ENCODE measurements at places on chromosomes 12 and 14.

DNA sequence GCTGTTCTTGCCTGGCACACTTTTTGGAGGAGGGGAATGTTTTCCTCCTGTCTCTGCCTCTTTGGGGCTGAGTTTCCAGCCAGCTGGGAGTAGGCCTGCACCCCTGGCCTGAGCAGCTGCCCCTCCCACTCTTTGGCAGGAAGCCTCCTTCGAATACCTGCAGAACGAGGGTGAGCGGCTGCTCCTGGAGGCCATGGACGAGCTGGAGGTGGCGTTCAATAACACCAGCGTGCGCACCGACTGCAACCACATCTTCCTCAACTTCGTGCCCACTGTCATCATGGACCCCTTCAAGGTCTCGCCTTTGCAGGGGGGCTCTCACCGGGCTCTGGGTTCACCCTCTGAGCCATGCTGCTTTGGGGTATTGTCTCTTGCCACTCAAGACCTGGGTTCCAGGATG lies 69.4 kb downstream of the FOXN4 start:
- no peak for DNase-seq

DNA sequence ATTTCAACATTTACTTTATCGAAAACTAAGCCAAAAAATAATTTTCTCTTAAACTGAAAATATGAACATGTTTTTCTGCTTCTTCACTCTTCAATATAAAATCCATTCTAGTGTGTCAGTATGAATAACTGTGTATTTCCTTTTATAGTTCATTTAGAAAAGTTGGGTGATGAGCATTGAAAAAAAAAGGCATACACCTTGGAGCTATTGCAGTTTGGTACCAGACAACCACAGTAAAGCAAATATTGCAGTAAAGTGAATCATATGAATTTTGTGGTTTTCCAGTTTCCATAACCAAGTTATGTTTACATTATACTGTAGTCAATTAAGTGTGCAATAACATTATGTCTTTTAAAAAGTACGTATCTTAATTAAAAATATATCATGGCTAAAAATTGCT lies 195.0 kb upstream of the FOXG1 start:
- DNase-seq: no peak

DNA sequence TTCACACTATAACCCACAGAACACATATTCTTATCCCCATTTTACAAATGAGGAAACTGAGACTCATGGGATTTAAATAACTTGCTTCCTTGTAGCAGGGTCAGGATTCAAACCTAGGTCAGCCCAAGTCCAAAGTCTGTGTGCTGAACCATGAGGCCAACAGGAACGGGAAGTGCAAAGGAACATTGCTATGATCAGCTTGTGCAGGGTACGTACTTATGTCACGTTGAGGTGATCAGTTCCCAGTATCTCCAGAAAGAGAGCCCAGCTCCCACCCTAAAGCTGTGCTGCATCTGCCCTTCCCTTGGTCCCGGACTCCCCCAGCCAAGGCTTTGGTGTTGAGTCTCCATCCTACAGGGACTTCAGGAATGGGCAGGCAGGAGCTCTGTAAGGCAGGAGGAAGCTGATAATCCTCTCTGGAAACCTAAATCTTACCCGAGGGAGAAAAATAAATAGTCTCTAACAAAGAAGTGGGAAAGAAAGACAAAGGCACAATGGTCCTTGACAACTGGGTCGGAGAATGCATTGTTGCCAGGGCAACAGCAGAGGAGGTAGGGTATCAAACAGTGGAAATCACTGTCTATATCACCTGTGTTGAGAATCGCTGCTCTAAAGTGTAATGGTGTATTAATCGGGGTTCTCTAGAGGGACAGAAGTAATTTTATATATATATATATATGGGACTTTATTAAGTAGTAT lies 82.5 kb upstream of the FICD start:
- no peak for DNase-seq

DNA sequence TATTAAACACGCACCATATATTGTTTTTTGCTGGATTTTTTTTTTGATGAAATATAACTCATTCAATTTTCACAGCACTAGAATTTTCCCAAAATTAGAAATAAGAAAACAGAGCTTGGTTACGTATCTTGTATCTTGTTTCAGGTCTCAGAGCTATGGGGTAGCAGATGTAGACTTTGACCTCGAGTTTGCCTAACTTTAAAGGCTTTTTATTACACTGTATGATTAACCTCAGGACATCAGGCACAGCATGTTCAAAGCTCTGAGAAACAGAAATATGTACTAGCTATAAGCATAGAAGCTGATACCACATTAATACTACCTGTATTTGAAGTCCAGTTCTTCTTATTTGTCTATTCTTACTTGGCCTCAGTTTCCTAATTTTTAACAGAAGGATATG lies 171.9 kb upstream of the KITLG start:
- DNase-seq: no peak

DNA sequence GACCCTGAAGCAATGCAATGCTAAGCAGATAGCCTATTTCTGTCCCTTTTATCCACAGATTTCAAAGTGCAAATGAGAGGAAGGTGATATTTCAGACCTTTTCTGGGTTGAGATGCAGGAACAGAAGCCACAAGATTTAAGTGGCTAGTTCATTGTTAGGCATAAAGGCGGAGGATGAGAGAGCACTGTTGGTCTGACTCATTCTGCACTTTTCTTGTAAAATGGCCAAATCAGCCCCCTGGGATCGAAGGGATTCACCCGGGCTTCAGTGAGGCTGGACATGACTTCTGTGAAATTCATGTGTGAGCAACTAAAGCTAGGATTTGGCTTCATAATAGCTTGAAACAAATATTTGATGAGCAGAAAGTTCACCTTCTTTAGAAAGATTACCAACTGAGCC lies 101.9 kb upstream of the OVCH1 start:
- no peak for DNase-seq

DNA sequence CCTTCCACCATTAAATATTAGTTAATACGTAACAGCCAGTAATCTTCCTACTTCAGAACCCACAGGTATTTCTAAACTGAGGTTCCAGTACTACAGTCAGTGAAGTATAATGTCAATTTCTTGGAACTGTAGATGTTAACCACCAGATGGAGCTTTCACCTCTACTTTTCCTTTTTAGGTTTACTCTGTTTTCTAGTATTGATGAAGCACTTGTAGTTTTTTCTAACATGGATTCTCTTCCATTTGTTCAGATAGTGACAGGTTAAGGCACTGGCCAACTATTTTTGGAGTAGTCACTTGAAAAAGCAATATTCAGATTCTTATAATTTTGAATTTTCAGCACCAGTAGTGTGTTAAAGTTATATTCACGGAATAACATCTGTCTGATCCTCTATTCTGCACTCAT lies 4.6 kb upstream of the SEC23A start:
- DNase-seq: no peak

- no peak for DNase-seq
Measured at GRCh38 chr12:11949738-11950411, 120.9 kb upstream of the BCL2L14 start.

GRCh38 chr12:110165540-110166159 lies 41.5 kb downstream of the IFT81 start:
- DNase-seq: no peak

DNA sequence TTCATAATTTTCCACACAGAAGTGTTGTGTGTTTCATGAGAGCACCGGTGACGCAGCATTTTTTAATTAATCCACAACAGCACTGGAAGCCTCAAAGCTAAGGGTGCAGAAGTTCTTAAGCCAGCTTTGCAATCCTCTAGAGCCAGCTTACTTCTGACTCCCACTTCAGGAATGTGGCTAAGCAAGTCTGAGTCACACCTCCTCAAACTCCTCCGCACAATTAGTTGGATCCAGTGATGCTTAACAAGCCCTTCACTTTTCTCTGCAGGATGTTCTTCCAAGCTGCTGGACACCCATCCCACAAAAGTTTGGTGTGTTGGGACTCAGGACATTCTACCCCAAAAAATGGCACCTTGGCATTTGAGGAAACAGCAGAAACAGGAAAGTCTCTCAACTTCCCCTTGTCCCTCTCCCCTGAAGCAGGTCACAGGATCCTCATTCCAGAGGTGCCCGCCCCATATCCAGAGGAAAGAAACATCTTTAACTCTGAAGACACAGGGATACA lies 210.0 kb downstream of the PPM1H start:
- DNase-seq: no peak

- no peak for DNase-seq
Measured at GRCh38 chr12:39127401-39127800, 222.0 kb upstream of the CPNE8 start.

GRCh38 chr12:11875414-11875935 lies 195.3 kb upstream of the BCL2L14 start:
- DNase-seq: no peak

- DNase-seq: no peak
Measured at GRCh38 chr14:31026077-31026449, at the start of gene STRN3. STRN3 (minus strand) TSS chr14:31026379; CDS start chr14:31026185, 194 bp downstream.

DNA sequence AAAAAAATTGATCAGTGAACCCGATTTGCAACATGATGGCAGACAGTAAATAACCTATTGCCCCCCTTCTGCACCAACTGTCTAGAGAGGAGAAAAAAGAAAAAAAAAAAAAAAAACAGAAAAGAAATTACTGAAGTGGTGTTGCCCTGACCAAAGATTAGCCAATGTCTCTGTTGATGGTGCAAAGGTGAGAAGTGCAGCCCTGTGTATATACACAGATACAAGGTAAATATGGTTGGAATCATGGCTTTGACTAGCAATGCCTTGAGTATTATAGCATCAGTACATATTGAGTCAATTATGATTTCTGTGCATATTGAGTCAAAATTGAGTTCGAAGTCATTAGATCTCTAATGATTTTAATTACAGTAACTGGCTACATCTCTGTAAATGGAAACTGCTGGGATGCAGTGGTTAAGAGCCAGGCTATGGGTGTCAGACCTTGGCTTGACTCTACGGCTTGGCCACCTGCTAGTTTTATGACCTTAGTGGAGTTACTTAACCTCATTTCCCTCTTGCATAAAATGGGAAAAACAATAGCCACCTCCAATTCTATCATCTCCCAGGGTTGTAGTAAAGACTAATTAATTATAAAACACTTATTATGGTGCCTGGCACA lies 51.0 kb downstream of the EGLN3 start:
- no peak for DNase-seq

DNA sequence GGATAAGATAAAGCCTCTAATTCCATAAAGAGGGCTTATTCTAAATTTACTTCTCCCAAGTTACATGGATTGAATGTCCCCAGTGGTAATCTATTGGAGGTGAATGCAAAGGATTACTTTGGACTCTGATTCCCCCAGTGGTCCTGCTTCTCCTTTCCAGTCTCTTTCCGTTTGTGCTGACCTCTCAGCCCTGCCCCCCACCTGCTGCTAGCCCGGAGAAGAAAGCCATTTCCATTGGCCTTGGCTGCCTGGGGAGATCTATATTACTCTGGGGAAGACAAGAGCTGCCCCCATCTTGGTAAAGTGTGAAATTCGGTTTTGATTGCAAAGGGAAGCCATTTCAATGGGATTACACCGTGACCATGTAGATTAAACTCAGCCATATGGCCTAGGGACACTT lies 13.3 kb downstream of the ASCL1 start:
- no peak for DNase-seq

- DNase-seq: peak; percentile 17
Measured at GRCh38 chr12:9869307-9870161, at the start of gene CLEC2B. CLEC2B (minus strand) TSS chr12:9869354.

DNA sequence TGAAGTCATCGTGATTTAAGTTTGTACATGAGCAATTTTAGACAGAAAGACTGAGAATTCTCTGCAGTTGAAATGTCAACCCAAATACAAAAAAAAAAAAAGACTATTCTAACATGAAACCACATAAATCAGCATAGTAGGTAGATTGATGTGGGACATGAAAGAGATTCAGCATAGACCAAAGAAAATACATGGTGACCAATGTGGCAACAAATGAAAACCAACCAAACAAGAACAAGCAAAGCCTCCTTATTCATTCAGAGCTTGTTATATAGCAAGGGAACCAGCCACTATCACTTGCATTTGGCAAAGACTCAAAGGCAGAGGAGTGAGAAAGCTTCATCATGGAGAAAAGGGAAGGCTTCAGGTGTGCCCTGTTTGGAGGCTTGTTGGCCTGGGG lies 144.4 kb upstream of the TMPO start:
- DNase-seq: no peak

DNA sequence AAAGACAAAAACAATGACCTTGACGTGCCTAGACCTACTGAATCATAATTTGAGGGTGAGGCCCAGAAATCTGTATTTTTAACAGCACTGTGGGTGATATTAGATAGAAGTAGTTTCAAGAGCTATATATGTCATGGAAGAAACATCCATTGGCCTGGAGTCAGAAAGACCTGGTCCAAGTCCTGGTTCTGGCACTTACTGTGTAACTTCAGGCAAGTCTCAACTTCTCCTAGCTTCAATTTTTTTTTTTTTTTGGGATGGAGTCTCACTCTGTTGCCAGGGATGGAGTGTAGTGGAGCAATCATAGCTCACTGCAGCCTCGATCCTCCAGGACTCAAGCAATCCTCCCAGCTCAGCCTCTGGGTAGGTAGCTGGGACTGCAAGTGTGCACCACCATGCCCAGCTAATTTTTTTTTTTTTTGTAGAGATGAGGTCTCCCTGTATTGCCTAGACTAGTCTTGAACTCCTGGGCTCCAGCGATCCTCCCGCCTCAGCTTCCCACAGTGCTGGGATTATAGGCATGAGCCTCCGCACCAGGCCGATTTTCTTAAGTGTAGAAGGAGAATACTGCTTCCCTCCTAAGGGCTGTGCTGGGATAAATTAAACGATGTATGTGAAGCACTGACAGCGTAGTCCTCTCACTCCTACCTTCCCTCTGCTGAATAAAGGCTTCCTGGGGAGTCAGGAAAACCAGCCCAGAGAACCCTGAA lies 14.3 kb upstream of the GPX2 start:
- no peak for DNase-seq
